GM20000 (cell line): ENCODE measurements at places on chromosomes 13 and 19.

GRCh38 chr13:99724633-99725517 lies 223.6 kb downstream of the TM9SF2 start:
- no peak for DNase-seq

- DNase-seq: no peak
Observed at GRCh38 chr13:113884821-113885220, 20.9 kb upstream of the GAS6 start.

- DNase-seq: no peak
Observed at GRCh38 chr19:628168-628567, 5.2 kb downstream of the POLRMT start.

DNA sequence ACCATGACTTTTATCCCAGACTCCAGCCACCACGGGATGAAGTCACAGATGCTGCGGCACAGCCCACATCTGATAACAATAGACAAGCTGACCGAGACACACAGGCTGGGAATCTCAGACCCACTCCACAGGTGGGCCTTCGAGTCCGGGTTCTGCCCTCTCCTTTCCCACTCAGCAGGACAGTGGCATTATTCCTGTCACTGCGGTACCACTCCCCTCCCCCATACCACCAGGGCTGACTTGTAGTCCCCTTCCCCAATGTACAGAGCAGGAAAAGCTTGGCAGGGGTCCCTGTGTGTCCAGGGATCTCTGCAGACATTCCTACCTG lies 179 bp upstream of the AMER2 start:
- no peak for DNase-seq

DNA sequence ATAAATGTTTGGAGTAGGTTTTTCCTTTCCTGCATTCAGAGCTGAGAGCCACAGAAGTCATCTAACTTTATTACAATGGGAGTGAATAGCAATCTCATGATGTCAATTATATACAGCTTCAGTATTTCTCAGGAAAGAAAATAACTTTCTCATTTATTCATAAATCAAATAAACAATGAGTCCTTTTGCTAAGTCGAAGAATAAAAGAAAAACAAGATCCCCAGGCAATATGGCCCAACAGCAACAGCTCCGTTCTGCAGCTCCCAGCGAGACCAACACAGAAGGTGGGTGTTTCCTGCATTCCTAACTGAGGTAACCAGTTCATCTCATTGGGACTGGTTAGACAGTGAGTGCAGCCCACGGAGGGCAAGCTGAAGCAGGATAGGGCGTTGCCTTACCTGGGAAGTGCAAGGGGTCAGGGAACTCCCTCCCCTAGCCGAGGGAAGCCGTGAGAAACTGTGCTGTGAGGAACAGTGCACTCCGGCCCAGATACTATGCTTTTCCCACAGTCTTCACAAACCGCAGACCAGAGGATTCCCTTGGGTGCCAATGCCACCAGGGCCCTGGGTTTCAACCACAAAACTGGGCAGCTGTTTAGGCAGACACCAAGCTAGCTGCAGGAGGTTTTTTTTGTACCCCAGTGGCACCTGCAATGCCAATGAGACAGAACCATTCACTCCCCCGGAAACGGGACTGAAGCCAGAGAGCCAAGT lies 128.2 kb downstream of the SLITRK1 start:
- no peak for DNase-seq

- no peak for DNase-seq
Observed at GRCh38 chr19:42242069-42242511, 312 bp downstream of the GSK3A start.

DNA sequence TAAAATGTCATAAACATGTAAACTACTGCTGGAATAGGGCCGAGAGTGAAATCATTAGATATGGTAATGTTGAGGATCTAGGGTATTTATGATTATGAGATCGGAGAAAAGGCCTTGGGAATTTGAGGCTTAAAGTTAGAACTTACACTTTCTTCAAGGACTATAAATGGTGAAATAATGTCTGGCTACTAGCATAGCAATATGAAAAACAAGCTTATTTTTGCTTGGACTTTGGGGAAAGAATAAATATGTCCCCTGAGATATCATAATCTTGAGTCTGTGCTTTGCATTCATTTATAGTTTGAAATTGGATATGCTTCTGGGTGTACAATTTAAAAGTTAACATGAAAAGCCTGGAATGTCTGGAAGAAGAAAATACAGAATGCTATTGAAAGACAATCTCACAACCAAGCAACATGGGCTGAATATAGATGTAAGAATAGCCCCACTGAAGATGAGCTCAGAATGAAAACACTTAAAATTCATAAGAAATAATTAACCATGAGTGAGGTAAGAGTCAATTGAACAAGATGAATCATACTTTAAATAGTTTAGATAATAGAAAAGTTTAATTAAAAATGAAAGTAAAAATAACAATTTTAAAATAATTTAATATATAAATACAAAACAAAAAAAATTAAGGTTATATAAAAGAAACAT lies 1555.4 kb upstream of the MIR17HG start:
- DNase-seq: no peak

DNA sequence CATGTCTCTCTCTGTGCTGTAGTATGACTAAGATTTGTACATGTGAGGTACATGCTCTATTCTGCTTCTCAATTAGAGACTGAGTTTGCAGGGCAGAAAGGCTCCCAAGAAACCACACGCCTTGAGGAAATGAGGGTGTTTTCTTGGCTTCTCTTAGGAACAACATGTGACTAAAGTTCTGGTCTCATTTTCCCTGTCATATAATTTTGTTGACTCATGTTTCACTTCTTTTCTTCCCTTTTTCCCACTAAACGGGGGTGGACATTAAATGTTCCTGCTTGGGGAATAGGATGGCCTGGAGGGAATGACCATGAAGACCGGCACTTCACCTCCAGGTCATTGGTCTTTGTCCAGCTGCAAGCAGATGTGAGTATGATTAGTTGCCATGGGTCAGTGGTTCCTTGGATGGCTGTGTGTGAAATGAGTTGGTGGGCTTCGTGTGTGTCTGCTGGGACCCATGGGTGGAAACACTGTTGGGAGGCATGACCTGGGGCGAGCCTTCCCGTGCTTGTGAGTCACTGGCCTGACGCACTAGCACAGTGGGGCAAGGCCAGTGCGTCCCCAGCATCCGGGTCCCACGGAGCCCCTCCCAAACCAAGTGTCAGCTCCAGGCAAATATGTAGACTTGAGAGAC lies 56.6 kb downstream of the COL4A1 start:
- no peak for DNase-seq

GRCh38 chr13:25046985-25047511 lies 48.9 kb upstream of the PABPC3 start:
- DNase-seq: no peak

DNA sequence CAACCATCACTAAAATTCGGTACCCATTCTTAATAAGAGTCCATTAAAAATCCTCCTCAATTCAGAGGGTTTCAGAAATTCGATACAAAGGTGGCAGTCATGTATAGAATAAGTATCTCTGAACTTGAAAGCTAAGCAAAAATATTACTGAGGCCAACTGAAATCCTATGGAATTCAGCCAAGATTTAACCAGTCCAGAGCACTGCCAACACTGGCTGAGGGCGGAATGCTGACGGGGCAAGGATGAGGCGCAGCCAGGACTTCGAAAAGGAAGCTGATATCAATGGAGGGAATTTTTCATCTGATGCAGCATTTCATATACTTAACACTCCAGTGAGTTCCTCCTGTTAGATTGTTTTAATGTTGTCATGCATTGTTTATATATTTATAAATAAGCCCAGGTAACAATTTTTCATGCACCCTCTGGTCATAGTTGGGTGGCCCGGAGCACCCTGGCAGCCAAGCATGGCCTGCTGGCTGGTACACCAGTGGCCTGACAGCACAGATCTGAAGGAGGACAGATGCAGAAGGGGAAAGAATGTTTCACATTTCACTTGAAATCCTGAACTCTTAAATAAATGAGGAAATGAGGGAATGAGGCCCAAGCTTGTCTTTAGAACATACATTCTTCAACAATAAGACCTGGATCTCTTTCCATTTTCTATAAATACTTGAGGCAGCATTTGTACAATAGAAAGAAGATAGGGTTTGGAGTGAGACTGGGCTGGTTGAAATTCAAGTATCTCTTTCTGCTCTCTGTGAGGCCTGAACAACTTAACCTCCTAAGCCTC lies 41.5 kb downstream of the WDFY2 start:
- DNase-seq: no peak

DNA sequence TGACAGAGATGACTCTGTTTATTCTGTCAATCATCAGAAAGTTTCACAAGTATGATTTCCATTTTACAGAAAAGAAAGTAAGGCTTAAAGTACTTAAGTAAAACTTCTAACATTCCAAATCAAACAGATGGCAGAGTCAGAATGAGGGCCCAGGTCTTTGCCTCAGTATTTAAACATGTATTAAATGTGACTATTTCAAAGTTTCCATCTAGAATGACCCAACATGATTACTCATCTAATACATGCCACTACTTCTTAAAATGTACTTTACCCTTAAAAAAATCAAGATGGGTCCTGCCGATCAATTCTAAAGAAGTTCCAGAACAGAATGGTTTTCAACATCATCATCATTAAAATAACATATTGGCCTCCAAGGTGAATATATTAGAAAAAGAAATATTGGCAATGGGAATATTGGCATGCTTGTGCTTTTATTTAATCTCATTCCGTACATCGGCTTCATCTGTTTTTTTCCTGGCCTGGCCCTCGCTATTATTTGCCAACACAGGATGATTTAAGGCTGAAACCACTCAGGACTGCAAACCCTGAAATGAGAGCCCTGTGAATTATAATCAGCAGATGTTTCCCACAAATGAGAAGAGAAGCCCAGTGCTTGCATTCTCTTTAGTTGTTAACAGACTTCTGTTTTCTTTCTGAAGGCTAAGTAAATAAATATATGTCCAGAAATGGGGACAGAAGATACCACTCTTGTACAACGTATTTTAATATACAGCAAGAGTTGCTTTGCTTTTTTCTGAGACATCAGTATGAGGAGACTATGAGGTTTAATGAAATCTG lies 340.0 kb downstream of the DNAJC15 start:
- DNase-seq: no peak

DNA sequence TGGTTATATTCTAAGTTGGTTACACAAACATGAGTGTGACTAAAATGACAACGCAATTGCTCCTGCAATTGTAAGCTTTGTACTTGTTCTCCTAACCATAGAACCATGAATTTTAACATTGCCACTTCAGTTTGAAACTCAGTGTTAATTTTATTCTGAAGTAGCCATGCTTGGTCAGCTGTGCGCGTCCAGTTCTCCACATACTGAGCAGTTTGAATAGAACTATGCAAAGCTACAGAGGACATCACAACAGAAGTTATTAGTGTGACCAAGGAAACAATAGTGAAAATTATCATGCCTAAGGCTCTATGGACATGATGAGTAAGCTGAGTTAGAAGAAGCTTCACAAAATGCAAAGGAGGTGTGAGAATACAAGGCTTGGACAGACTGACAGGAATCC lies 19.6 kb upstream of the ZNF100 start:
- DNase-seq: no peak

GRCh38 chr13:28429685-28430290 lies 65.1 kb downstream of the FLT1 start:
- DNase-seq: peak; percentile 47

DNA sequence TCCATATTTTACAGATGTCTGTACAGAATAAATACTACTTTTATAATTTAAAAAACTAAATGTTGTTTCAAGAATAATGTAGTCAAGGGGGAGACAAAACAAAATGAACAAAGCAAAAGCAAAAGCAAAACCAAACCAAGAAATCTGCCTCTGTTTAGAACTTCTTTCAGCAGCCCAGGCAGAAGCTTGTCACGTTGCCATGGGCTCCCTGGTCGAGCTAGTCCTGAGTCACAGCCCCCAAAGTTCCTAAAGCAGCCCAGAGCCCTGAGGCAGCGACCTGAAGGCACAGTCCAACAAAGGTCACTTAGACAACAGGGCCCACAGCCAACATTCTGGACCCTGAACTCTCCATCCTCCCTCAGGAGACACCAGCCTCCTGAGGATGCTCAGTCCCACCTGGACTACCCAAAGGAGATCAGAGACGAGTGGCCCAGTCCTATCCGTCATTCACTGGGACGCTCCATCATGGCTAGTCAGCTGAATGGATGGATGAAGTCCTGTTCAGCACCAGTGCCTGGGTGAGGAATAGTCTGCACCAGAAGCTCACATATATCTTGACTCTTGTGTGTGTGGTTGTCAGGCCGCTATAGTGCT lies 41.7 kb downstream of the SIAH3 start:
- DNase-seq: no peak

GRCh38 chr19:56310462-56310861 lies 4.2 kb downstream of the ZSCAN5A start:
- no peak for DNase-seq

DNA sequence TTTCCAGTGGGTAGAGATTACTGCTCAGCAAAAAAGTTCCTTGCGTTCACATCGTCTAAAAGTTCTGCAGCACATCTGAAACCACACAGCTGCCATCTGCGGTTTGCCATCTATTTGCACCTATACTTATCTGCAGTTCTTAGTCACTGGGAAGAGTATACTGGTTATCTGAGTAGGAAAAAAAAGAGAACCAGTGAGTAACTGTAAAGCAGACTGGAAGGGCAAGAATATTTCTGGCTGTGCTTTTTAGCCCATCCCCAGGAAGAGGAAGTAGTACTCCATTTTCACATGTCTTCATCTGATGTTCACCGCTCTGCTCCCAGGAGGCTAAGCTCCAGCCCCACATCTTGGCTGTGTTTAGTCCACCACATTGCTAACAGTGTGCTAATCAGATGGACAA lies 35.6 kb downstream of the EFNB2 start:
- no peak for DNase-seq

- DNase-seq: no peak
Observed at GRCh38 chr19:10961073-10961860, 437 bp downstream of the SMARCA4 start.

DNA sequence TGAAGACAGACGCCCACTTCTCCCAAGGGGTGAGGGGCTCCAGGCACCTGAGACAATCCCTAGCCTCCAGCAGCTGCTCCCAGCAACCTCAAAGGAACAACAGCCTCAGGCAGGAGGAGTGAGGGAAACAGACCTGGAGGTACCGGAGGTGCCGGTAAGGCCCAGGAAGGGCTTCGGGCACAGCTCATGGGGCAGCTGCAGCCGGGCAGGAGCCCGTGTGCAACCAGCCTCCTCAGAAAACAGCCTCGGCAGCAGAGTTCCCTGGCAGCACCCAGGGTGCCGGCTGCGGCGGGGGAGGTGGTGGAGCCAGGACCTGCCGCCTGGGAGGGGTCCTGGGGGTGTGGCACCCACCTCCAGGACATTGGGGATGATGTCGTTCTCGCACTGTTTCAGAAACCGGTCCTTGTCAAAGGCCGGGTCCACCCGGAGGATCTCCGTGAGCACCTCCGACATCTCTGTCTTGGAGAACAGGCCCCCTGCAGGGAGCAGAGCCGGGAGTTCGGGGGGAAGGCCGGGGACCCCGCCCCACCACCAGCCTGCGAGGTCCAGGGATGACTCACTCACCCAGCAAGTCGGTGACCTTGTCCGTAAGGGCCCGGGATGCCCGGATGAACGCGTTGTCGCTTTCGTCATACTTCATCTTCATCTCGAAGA lies 6.5 kb upstream of the CTXN1 start:
- no peak for DNase-seq

- DNase-seq: no peak
Observed at GRCh38 chr13:110826861-110827672, 87.8 kb downstream of the ANKRD10 start.

- no peak for DNase-seq
Observed at GRCh38 chr13:91778123-91778522, 379.7 kb downstream of the GPC5 start.

GRCh38 chr13:46339035-46339666 lies 47.9 kb downstream of the RUBCNL start:
- DNase-seq: peak; percentile 35

GRCh38 chr19:39500543-39500942 lies 1.8 kb downstream of the DLL3 start:
- no peak for DNase-seq
